ENCODE measurements at places on chromosomes 11 and 22.

DNA sequence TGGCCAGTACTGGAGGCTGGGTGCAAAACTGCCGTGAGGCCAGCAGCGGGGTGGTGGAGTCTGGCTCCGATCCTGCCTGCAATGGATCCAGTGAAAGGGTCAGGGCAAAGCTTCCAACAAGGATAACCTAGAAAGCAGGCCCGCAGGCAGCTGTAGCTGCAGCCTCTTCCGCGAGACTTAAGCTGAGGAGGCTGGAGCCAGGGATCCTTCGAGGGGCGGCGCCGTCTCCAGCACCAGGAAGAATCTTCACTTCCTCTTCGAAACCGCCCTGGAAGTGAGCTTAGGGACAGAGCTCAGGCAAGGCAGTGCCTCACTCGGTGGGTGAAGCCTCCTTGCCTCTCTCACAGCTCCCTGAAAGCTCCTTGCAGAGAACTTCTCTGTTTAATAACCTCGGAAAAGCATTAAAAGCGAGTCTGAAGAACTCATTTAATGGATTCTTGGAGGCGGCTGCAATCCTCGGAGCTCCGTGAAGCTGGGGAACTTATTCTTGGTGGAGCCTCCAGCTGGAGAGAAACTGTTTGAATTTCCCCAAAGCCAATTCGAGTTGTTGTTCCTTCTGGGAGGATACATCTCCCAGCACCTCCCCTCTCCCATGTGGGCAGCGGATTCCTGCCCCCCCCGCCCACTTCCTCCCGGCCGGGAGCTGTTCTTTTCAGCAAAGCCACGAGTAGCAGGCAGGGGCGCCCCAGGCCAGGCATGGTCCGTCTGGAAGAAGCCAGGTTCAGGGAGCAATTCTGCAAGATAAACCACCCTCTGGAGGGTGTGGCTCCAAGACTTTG, 169.9 kb downstream of the CTTN start:
- no peak for DNase-seq

DNA sequence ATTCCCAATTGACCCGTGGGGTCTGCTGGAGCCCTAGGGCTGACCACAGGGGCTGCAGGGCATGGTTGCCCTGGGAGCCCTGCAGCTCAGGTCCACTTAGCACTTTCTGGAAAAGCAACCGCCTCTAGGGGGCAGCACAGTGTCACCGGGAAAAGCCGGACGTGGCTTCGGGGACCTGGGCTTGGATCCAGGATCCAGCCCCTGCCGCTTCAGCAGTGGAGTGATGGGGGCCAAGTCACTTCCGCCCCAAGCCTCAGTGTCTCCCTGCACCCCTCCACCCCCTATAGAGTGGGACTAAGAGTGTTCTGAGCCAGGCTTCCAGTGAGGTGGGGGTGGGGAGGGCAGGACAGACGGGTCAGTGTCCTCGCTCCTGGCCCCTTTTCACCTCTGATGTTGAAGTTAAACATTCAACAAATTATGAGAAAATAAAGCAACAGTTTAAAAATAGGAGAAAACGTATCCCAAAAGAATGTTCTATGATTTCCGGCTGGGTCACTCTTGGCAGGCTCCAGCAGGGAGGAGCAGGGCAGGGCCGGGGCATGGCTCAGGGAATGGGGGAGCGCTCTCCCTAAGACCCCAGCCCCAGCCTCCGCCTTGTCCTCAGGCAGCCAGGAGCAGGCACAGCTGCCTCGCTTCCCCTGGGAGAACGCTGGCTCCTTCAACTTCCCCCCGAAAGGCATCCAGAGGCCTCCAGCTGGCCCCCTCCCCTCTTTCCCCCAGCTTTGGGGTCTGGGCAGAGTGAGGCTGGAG, 96.5 kb upstream of the FGF3 start:
- DNase-seq = no peak

- no peak for DNase-seq
These were observed 15.6 kb upstream of the SYT13 start for GRCh38 chr11:45301537-45302246.

DNA sequence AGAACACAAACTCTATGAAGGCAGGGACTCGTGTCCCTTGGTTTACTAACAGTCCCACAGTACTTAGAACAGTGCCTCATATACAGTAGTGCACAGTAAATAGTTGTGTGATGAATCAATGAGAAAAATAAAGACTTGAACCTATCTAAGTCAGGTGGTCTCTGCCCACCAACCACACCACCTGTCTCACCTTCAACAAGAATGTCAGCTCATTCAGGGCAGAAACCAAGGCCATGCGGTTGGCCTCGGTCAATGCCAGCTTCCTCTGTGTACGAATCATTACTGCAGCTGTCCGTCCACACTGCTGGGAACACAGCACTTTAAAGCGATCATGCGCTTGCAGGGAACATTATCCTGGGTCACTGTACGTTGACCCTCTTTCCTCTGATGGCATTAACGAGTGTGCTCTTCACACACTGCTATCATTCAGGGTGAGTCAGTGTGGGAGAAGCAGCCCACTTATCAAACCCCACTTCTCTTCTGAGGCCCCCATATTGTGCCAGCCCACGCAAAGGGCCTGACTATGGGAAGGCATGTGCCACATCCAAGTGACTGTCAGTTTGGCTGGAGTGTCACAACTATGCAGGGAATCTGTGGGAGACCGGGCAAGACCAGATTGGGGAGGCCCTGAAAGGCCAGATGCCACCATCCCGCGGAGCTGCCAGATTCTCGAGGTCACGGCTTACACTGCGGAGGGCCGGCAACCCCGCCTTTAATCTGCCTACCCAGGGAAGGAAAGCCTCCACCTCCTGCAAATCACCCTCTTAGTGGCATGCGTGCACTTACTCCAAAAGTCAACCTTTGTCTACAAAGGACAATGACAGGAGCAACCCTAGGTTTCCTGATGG, 36.1 kb downstream of the LARGE1 start:
- DNase-seq = no peak

GRCh38 chr11:19091366-19091765, 25.6 kb upstream of the ZDHHC13 start:
- no peak for DNase-seq

GRCh38 chr11:86140334-86140990, 71.6 kb upstream of the PICALM start:
- no peak for DNase-seq

GRCh38 chr22:37141971-37142370, 7.7 kb downstream of the IL2RB start:
- DNase-seq = no peak

DNA sequence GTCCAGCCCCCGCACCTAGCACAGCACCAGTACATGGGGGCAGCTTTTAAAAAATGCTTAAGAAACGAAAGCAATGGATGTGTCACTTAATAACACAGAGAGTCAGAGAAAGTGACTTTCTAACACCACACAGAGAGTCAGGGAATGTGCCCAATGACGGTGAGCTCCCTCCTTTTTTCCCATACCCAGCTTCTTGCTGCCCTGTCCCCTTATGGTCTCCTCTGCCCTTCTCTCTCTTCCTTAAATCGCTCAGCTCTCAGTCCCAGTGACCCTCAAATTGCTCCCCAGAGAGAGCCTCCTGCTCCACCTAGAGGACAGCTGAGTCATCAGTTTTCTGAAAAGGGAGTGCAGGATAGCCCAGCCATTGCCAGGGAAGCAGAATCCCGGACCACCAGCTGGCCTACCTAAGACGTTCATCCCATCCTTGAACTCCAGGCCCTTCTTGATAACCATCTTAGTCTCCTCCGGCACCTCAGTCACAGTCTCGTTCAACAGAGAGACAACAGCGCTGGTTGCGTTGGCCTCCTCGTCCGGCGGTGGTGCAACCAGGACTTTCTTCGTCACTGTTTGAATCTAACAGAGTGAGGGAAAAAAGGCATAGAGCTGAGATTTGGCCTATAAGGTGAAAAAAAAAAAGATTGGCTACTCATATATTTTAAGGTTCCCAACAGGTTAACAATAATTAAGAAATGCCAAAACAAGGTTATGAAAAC, 113.5 kb downstream of the SLC1A2 start:
- DNase-seq = no peak

- no peak for DNase-seq
These were observed 530 bp downstream of the USP35 start for GRCh38 chr11:78189174-78189724.

DNA sequence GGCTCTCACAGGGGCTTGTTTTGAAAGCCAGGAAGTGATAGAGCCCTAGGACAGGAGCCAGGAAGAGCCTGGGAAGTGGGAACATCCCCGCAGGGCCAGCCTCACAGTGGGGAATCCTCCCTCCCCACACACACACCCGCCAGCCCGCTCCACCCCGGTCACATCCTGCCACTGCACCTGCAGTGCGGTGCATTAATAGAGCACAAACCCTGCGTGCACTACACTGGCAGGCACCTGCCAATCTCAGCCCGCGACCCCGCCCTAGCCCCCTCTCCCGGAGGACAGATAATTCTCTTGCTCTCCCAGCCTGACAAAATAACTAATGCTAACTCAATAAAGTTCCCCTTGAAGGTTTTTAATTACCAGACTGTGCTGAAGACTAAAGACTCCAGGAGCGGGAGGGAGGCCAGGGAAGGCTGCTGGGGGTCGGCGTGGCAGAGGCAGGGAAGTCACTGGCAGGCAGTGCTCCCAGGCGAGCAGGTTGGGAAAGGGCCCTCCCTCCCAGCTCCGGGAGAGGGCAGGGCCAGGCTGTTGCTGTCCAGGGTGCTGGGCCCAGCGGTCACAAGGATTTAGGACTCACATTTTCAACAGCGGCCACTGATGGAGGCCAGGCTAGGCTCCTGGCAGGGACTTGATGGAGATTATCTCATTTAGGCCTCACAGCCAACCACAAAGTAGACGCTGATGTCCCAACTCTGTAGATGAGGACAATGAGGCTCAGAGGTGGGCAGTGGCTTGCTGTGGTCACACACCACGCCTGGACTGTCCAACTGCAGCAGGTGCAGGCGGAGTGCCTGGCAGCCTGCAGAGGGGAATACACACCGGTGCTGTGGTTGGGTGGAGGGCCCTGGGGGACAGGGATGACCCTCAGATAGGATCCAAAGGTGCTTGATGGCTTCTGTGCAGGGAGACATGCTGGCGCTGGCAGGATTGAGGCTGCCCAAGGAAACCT, 23.9 kb upstream of the TCF20 start:
- no peak for DNase-seq

GRCh38 chr11:3088806-3089205, 31.6 kb upstream of the CARS1 start:
- DNase-seq = no peak

DNA sequence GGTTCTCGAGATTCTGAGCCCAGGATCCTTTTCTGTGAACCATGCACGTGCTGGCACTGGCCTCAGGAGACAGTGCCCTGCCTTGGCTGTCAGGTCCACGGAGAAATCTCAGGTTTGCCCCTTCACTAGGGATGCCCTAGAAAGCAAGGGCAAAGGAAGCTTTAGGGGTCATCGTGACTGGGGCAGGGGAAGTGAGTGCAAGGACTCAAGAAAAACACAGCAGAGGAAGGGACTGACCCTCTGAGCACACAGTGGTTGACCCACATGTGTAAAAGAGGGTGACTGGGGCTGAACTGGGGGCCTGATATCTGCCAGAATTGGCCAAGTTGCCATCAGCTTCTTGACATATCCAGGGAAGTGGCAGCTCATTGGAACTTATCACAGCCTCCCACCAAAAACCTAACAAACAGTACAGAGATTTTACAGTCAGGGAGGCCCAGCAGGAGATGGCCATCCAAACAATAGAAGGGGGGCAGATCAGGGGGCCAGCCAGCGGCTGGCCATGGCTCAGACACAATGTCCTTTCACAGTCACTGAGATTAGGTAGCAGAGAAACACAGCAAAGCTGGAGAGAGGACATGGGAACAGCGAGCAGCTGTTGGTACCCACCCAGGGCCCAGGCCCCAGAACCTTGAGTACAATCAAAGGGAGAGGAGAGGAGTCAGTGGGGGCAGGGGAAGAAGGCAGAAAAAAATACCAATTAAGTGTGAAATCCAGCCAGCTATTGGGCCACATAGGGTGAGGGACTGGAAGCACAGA, 4.4 kb downstream of the TMEM121B start:
- DNase-seq = no peak

GRCh38 chr11:126358763-126359160, 3.3 kb downstream of the ST3GAL4 start:
- DNase-seq = no peak

- DNase-seq = no peak
These were observed 186.7 kb downstream of the LUZP2 start for GRCh38 chr11:24683583-24683982.

DNA sequence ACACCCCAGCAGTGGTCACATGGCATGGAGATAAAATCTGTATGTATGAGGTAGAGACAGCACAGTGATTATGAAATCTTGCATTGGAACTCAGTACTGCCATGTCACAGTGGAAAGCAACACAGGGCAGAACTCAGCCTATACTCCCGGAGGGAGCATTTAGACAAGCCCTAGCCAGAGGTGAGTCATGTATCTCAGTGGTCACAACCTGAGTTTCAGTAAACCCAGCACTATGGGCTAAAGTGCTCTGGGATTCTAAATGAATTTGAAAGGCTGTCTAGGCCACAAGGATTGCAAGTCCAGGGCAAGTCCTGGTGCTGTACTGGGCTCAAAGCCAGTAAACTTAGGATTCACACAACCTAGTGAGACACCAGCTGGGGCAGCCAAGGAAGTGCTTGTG, 1717.1 kb upstream of the RAG2 start:
- DNase-seq = no peak

- no peak for DNase-seq
These were observed 723 bp upstream of the SCUBE1 start for GRCh38 chr22:43343670-43344519.

GRCh38 chr11:128689948-128690664, 3.8 kb upstream of the FLI1 start:
- DNase-seq = no peak

DNA sequence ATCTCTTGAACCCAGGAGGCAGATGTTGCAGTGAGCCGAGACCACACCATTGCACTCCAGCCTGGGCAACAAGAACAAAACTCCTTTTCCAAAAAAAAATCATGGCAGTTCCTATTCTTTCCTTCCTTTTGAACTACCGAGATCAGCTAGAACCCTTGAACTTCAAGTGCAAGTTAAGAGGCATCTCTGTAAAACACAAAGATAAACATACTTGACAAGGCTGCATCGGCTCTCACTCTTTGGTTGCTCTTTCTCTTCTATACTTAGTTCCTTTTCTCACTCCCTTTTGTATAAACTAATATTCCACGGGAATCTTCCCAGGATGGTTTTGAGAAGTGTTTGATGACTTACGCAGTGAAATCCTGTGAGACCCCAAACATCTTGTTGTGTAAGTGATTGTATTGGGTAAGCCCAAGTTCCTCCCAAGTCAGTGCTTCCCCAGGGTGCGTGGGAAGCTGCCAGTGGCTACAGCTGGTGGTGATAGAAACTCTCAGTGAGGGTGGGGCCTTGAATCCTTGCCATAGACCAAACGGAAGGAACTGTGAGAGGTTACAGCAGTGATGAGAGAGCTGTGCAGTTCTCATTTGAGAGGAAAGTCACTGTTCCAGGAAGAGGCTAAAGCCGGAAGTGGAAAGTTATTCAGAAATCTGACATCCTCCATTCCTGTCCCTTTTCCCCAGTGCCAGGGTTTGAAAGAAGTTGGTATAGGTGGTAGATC, 24.1 kb upstream of the CDC42EP2 start:
- no peak for DNase-seq

GRCh38 chr22:20653012-20653794, 120.7 kb upstream of the SERPIND1 start:
- DNase-seq = no peak

GRCh38 chr22:38180841-38181452, 683 bp downstream of the PLA2G6 start:
- no peak for DNase-seq

GRCh38 chr11:19632499-19632834, 80.2 kb upstream of the NAV2 start:
- no peak for DNase-seq
